ENCODE measurements at places on chromosomes 5 and 9.

- H3K27ac ChIP-seq = no peak overlapping the region
- H3K4me3 ChIP-seq = no peak overlapping the region
- H3K27me3 ChIP-seq = peaks cover 100% of the 10 kb centered on the region
- H3K4me1 ChIP-seq = no peaks in the 10 kb centered on the region
- DNase-seq = no peak
Measured at GRCh38 chr5:146342519-146342881, 3.9 kb downstream of the POU4F3 start.

DNA sequence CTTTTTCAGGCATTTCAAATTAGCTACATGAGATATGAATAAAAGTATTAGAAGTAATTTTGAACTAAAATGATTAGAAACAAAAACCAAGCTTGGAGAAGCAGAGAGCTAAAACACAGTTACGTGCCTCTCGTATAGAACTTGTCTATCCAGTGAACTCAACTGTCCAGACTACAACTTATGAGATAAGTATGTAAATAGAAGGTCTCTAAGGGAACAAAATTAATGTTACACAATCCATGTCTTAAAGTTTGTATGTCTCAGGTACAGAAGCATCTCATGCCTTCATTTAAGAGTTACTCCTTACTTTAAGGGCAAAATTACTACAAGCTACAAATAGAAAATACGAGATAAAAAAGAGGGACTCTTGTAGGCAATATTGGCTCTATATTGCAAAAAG is 316.8 kb downstream of the CETN3 start:
- DNase-seq = no peak
- no peak overlapping the region for H3K4me3 ChIP-seq
- no peaks in the 10 kb centered on the region for H3K27me3 ChIP-seq
- no peak overlapping the region for H3K27ac ChIP-seq
- H3K4me1 ChIP-seq = peaks cover 8% of the 10 kb centered on the region
- no peaks in the 10 kb centered on the region for H3K36me3 ChIP-seq

DNA sequence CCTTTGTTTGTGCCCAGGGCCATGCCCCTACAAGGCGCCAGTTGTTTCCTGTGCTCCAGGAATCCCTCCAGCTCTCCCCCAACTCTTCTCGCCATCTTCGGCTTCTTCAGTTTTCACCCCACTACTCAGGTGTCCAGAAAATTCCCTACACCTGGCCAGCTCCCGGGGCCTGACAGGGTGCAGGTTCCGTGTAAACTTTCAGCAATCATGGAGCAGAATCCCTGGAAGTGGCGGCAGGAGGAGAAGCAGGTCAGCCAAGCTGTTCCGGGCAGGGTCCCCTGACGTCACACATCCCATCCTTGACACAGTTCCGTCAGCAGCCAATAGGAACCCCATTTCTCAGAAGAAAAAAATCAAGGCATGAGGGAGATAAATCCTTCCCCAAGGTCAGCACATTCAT is 12.2 kb upstream of the ADGRD2 start:
- no peak for DNase-seq
- peaks cover 10% of the 10 kb centered on the region for H3K4me1 ChIP-seq
- H3K4me3 ChIP-seq = no peak overlapping the region
- H3K27ac ChIP-seq = no peak overlapping the region

DNA sequence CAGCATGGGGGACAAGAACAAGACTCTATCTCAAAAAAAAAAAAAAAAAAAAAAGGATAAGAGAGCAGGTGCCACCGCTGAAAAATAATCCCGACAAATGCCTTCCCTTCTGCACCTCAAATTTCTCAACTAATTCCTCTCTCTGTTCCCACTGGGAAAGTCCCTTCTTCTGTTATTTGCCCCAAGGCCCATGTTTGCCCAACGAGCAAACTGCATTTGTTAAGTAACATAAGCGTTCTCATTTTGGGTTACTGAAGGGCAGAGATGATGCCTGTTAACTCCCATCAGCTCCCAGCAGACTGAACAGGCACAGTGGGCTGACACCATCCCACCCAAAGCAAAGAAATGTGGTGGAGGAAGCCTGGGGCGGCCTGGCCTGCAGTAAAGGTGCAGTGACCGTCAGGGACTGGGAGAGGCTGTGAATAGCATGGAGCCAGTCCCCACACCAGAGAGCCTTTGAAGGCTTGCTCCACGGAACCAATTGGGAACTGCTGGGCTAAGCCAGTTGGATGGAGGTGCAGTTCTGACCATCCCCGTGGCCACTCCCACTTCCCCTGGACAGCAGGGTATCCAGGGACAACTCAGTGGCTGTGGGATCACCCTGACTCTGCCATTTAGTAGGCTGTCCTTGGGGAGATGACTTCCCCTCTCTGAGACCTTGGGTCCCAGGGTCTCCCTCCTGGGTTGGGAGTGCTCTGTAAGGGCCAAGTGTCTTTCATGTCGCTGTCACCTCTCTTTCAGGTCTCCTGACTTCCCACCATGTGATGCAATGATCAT is 149.7 kb upstream of the IER5L start:
- H3K36me3 ChIP-seq = no peaks in the 10 kb centered on the region
- no peak overlapping the region for H3K27ac ChIP-seq
- H3K27me3 ChIP-seq = no peaks in the 10 kb centered on the region
- no peak overlapping the region for H3K4me3 ChIP-seq
- no peak for DNase-seq
- H3K4me1 ChIP-seq = peaks cover 64% of the 10 kb centered on the region

GRCh38 chr5:92916036-92916435 is 665.0 kb downstream of the NR2F1-AS1 start:
- H3K27me3 ChIP-seq = no peaks in the 10 kb centered on the region
- no peaks in the 10 kb centered on the region for H3K36me3 ChIP-seq
- no peak overlapping the region for H3K27ac ChIP-seq
- no peak for DNase-seq

DNA sequence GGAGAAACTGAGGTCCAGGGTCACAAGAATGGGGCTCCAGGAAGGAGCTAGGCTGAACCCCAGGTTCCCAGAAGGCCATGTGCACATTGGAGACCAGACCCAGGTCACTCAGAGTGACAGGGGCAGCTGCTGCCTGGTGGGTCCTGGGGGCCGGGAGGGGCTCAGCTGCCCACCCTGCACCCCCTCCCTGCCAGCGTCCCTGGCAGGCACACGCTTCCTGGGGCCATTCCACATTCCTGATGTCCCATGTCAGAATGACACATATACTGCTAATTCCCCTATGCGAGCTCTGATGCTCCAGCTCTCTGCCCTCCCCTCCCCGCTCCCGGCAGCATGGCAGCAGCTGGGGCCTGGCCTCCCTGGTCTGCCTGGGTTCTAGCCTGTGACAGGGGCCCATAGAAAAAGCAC is 14.0 kb downstream of the FGFR4 start:
- no peaks in the 10 kb centered on the region for H3K36me3 ChIP-seq
- H3K4me3 ChIP-seq = no peak overlapping the region
- H3K4me1 ChIP-seq = no peaks in the 10 kb centered on the region
- H3K27ac ChIP-seq = no peak overlapping the region

DNA sequence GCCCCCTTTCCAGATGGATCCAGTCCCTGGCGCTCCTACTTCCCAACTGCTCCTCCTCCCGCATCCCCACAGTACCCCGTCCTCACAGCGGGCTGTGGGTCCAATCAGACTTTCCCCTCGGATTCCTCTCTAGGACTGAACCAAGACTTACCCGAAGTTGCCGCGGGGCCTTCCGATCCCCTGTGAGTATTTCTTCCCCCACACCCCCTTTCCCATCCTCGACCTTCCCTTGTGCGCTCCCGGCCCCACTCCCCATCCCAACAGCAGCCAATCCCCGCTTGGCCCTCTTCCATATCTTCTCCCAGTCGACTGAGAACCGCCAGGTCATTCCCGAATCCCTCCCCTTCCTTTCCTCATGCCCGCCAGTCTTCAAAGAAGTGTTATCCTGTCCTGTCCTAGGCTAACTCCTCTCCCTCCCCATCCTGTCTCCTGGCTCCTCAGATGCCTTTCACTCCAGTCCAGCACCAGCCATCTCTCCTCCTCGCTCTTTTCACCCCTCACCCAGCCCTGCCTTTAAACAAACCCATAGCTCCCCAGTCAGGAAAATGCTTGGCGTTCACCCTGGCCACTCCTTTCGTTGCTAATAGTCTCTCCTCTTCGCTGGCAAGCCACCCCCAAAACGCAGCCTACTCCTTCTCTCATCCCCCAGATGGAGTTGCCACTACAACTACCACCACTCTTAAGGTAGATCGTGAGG is 646 bp downstream of the SWI5 start:
- H3K4me3 ChIP-seq = peak overlapping the region; percentile 96
- H3K27ac ChIP-seq = peak overlapping the region; percentile 95
- H3K36me3 ChIP-seq = peaks cover 10% of the 10 kb centered on the region
- H3K4me1 ChIP-seq = peaks cover 24% of the 10 kb centered on the region

GRCh38 chr5:130693509-130693908 is 471.5 kb downstream of the HINT1 start:
- no peak for DNase-seq
- H3K27ac ChIP-seq = no peak overlapping the region
- no peak overlapping the region for H3K4me3 ChIP-seq
- no peaks in the 10 kb centered on the region for H3K27me3 ChIP-seq
- no peaks in the 10 kb centered on the region for H3K36me3 ChIP-seq

DNA sequence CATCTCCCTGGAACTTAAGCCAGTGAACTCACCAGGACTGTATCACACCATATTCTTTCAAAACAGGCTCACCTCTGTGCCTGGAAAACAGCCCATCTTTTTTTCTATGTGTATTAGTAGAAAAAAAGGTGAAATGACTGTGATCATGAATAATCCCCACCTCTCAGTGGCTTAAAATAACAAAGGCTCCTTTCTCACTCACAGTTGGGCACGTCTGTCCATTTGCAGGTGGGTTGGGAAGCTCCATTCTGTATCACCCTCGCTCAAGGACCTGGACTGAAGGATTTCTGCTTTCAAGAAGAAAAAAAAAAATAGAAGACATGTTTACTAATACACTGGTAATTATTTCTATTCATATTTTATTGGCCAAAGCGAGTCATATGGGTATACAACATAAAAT is 17.3 kb upstream of the FGF1 start:
- peaks cover 9% of the 10 kb centered on the region for H3K4me1 ChIP-seq
- no peak overlapping the region for H3K27ac ChIP-seq
- DNase-seq = no peak
- H3K36me3 ChIP-seq = no peaks in the 10 kb centered on the region
- H3K27me3 ChIP-seq = no peaks in the 10 kb centered on the region
- H3K4me3 ChIP-seq = no peak overlapping the region

DNA sequence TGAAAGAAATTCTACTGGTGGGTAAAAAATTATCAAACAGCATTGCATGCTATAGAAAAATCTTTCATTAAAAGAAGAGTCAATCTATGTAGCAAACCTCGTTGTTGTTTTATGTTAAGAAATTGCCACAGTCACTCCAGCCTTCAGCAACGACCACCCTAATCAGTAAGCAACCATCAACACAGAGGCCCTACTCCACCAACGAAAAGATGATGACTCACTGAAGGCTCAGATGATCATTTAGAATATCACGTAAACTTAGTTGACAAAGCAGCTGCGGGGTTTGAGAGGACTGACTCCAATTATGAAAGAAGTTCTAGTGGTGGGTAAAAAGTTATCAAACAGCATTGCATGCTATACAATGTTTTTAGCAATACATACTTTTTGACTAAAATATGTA is 242.6 kb downstream of the DRD1 start:
- peaks cover 11% of the 10 kb centered on the region for H3K4me1 ChIP-seq
- no peak overlapping the region for H3K4me3 ChIP-seq
- no peak for DNase-seq
- no peak overlapping the region for H3K27ac ChIP-seq
- H3K27me3 ChIP-seq = no peaks in the 10 kb centered on the region

- peak overlapping the region; percentile 89 for H3K4me3 ChIP-seq
- DNase-seq = no peak
- H3K4me1 ChIP-seq = peaks cover 13% of the 10 kb centered on the region
- H3K36me3 ChIP-seq = no peaks in the 10 kb centered on the region
- peak overlapping the region; percentile 83 for H3K27ac ChIP-seq
Measured at GRCh38 chr9:110049699-110050450, 158.1 kb downstream of the C9orf152 start.

GRCh38 chr9:33227008-33227398 is 13.0 kb upstream of the SPINK4 start:
- no peak overlapping the region for H3K4me3 ChIP-seq
- no peaks in the 10 kb centered on the region for H3K27me3 ChIP-seq
- peak overlapping the region; percentile 8 for H3K27ac ChIP-seq
- DNase-seq = no peak

DNA sequence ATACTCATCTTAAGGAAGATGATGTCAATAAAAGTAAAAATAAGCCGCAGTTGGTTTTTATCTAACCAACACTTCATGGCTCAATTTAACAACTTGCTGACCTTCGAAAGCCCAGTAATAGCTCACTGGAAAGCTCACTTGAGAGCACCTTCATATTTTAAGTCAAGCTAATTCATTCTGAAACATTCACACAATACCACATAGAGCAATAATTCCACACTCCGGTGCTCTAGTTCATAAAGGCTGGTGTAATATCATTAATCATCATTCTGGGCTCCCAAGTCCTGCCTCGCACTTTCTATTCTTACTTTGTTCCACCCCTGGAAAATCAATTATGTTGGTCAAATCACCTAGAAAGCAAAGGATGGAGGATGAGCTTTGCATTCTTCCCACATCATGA is 74.4 kb downstream of the ELAVL2 start:
- no peaks in the 10 kb centered on the region for H3K4me1 ChIP-seq
- H3K27me3 ChIP-seq = no peaks in the 10 kb centered on the region

GRCh38 chr9:78874061-78874460 is 577.1 kb downstream of the PSAT1 start:
- no peaks in the 10 kb centered on the region for H3K4me1 ChIP-seq
- H3K4me3 ChIP-seq = no peak overlapping the region
- H3K27ac ChIP-seq = no peak overlapping the region
- DNase-seq = no peak

- H3K36me3 ChIP-seq = no peaks in the 10 kb centered on the region
- no peak overlapping the region for H3K27ac ChIP-seq
- H3K4me1 ChIP-seq = no peaks in the 10 kb centered on the region
- no peak for DNase-seq
Measured at GRCh38 chr5:125267636-125268248, 521.3 kb upstream of the ZNF608 start.

GRCh38 chr5:105530716-105531261 is 1968.2 kb upstream of the NUDT12 start:
- H3K36me3 ChIP-seq = no peaks in the 10 kb centered on the region
- no peak overlapping the region for H3K27ac ChIP-seq
- no peaks in the 10 kb centered on the region for H3K27me3 ChIP-seq
- DNase-seq = no peak

DNA sequence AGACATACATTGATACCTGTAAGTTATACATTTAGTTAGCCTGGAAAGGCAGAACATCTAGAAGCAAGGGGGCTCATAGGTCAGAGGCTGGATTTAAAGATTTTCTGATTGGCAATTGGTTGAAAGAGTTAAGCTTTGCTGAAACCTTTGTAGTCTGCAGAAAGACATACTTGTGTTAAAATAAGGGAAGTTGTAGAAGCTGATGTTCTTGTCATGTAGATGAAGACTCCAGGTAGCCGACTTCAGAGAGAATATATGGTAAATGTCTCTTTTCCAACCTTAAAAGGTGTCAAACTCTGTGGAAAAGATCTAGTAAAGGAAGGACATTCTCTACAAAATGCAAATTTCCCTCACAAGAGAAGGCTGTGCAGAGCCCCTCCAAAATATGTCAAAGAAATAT is 62.9 kb upstream of the ADAMTS16 start:
- no peak overlapping the region for H3K27ac ChIP-seq
- no peak overlapping the region for H3K4me3 ChIP-seq
- no peak for DNase-seq

- H3K27me3 ChIP-seq = no peaks in the 10 kb centered on the region
- no peak overlapping the region for H3K27ac ChIP-seq
- no peaks in the 10 kb centered on the region for H3K4me1 ChIP-seq
- no peak for DNase-seq
- H3K36me3 ChIP-seq = no peaks in the 10 kb centered on the region
- no peak overlapping the region for H3K4me3 ChIP-seq
Measured at GRCh38 chr9:132126680-132127236, 35.1 kb upstream of the NTNG2 start.
